ENCODE measurements at places on chromosomes 11 and 22.

GRCh38 chr11:106794058-106794457, 224.2 kb downstream of the GUCY1A2 start:
- no peak for DNase-seq

DNA sequence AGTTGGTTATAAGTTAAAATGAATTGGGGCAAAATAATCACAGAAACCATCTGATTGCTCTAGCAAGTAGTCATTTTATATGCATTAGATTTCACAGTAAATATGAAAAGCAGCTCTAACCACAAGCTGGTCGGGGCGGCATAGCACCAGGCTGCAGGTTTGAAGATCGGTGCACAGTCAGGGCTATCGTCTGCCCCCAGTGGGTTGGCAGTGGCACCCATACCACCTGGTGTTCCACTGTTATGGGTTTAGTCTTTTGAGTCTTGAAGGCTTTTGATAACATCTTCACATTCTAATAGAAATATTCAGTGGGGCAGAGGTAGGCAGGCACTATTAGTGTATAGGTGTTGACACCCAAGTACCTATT, 62.1 kb downstream of the GRK3 start:
- DNase-seq = no peak

DNA sequence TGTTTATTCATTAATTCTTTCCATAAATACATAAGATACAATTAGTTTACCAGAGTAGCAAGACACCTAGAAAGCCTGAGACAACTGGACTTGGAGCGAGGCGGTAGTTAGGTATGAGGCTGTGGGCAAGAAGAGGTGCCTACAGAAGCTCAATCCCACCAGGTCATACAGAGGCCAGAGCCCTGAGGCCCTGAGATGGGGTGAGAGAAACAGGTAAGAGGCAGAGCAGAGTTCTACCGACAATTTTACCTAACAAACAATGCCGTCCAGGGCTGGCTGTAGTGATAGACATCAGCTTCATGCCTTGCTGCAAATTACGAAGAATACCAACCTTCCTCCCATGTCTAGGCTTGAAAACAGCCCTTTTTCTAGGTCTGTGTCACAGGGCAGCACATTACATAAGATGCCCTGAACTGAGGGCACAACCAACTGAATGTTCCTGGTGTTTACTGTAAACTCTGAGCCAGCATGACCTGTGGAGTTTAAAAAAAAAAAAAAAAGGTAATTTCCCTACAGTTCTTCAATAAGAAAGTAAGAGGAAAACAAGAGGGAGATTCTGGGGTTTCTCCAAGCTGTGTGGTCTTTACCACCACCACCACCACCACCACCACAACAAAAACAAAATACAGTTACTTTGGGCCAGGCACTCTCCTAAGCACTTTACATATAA, 105.8 kb downstream of the GAB2 start:
- DNase-seq = no peak

DNA sequence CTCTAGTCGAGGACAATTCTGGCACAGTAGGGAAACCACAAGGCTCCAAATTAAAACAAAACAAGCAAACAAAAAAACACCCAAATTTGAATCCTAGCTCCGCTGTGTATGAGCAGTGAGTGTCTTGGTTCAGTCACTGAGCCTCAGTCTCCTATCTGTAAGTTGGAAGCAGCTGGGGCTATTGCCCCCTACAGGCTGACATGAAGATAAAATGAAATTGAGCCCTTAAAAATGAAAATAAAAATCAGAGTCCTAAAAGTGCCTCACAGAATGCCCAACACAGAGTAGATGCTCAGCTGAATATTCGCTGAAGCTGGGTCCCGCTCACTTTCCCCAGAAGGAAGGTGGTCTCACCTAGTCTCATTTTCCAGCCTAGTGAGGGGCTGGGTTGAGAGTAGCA, 65.2 kb downstream of the PDE2A start:
- DNase-seq = peak; percentile 26
